ENCODE measurements at places on chromosomes 16 and 17. TPM values are rescaled to one million over a fixed set of nuclear protein-coding genes. Genes with fewer than 3 reads are reported as not detected.

Gene SULT1A1
- total RNA-seq: 46.2 TPM

- DNase-seq: no peak
Observed at GRCh38 chr16:30937692-30938091, 11.2 kb upstream of the ORAI3 start.

DNA sequence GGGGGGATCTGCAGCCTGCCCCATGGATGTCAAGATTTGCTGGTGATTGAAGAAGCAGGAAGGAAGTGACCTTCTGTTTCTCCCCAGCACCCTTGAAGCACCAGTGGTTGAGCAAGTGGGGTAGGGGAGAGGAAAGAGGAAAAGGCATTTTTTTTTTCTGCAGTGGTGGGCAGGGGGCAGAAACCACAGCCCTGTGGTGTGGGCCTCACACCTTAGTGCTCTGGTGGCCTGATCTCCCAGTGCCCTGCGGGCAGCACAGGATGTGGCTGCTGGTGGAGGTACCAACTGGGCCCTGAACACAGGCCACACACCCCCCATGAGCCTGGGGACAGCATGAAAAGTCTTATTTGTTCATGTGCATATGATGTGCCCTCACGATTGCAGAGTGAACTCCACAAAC lies 7.1 kb downstream of the ITGAD start:
- no peak for DNase-seq

DNA sequence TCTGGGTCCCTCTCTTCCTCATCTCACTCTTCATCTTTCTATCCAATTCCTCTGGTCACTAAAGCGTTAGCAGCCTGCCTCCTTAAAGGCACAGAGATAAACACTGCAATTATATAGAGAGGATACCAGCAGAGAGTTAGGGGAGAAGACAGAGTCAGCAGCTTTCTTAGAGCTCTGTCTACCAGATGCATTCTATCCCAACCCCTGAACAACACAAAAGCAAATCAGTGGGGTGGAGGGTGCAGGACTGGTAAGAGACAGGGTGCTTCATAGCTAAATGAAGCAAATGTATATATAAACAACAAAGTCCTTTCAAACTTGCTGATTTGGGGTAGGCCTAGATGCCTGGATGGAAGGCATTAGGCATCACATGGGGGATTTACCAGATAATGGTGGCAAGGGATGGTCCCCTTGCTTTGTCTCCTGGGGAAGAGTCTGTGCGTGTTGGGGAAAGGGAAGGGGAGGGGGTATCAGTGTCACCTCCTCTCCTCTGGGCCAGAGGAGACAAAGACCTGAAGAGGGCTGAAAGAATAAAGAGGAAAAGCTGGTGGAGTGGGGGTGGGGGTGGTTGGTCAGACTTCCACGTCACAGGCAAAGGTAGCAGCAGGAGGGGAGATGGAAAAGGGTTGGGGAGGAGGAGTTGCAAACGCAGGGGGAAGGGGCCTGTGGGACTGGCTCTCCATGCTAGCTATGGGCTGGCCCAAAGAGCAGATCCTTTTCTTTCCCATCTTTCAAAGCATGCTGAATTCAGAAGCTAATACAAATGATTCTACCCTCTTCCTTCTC lies 12.0 kb downstream of the HOXB4 start:
- no peak for DNase-seq

- DNase-seq: no peak
Observed at GRCh38 chr16:85523602-85524364, 89.3 kb upstream of the GSE1 start.

GRCh38 chr17:50855708-50856330 lies 10.3 kb downstream of the TOB1 start:
- no peak for DNase-seq

Measured in ascending aorta (tissue), 2 donors.